Fibroblast of skin of left biceps (primary cell): ENCODE measurements at places on chromosomes 12 and 14.

DNA sequence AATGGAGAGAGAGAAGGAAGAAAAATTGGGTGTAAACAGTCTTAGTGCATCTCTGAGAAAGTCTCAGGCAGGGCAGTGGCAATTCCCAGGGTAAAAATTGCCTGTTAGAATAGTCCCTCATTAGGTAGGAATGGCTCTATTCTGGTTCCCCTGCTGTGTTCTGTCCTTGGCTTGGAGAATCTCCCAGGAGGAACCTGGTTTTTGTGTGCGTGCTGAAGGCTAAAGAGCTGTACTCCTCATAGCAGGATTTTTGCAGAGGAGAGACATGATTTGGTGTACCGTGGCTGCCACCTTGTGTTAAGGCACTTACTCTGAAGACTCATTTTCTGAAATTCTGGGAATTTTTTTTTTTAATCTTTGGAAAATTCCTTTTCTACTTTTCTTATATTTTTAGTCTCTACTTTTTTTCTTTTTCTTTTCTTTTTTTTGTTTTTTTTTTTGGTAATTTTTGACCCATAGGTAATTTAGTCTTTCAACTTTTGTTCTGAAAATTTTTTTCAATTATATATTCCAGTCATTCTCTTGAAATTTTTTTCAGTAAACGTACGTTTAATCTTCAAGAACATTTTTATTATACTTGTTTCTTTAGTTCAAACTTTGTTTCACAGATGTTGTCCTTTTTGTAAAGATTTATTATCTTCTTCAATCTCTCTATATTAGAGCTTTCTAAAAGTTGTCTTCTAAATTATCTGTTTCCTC is 63.8 kb downstream of the FBXO33 start:
- DNase-seq: peak; percentile 39

DNA sequence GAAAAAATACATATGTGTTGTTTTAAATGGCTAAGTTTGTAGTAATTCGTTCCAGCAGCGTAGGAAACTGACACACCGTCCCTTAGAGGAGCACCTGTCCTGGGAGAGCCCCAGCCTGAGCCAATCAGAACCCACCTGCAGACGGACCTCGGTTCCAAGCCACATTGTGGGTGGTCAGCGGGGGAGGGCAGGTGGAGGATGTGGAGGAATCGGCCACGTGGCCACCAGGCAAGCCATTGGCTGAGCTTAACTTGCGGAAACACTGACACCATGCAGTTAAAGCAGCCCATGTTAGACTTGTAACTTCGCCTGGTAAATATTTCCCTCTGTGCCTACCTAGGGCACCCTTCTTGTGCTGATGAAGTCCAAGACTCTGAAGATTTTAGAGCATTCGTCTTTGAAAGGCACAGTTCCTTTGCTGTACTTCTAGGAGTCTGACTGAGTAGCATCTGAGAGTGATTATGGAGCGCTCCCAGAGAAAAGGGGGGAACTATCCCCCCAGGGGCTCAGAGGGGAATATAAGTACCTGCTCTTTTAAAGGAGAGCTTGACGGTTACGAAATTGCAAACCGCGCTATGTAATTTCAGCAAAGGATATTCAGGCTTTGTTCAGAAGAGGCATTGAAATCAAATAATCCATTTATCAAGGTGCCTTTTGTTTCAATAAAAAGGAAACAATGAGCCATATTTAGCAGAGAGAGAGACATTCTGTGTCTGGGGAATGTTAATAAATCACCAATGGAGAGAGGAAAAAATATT is 135.7 kb downstream of the TMEM132C start:
- no peak for DNase-seq

DNA sequence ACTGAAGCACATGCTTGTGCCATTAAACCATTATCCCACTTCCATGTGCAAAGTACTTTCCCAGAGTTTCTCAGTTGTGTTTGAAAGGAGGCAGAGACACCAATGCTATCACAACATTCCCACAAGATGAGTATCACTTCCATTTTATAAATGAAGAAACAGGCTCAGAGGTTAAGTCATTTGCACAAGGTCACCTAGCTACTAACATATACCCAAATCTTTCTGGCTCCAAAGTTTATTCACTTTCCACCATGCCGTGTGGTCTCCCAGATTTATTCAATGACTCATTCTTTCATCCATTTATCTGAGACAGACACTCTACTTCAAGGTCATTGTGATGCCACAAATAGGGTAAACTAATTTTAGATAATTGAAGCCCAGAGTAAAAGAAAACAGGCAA is 9.4 kb downstream of the ART4 start:
- no peak for DNase-seq

- DNase-seq: no peak
These were observed 6.8 kb upstream of the RASAL1 start for GRCh38 chr12:113142173-113142885.

DNA sequence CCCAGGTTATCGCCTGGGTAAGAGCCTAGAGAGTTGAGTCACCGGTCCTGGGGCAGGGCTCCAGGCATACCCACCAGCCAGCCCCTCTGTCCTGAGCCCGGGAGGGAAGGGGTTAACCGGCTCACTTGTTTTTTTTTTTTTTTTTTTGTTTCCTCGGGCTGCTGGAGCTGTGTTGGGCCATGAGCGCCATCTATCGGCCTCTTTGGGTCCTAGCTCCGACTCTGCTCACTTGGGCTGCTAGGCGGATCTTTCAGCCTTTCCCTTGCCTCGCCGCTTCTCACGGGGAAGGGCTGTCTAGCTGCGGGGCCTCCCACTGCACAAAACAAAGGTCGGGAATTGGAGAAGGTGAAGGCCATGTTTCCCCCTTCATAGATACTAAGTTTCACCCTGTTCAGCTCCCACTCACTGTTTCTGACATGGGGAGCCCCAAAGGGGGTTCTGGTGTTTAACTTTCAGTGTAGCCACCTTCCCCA is 2.8 kb upstream of the SMUG1 start:
- DNase-seq: peak; percentile 58

GRCh38 chr14:96705422-96706092 is 91.6 kb upstream of the VRK1 start:
- no peak for DNase-seq

- no peak for DNase-seq
These were observed 444.2 kb downstream of the SNAPC1 start for GRCh38 chr14:62206456-62206855.

GRCh38 chr14:54889919-54890318 is 12.7 kb downstream of the GCH1 start:
- DNase-seq: no peak

GRCh38 chr12:107761502-107761904 is 566 bp upstream of the PRDM4 start:
- DNase-seq: no peak

DNA sequence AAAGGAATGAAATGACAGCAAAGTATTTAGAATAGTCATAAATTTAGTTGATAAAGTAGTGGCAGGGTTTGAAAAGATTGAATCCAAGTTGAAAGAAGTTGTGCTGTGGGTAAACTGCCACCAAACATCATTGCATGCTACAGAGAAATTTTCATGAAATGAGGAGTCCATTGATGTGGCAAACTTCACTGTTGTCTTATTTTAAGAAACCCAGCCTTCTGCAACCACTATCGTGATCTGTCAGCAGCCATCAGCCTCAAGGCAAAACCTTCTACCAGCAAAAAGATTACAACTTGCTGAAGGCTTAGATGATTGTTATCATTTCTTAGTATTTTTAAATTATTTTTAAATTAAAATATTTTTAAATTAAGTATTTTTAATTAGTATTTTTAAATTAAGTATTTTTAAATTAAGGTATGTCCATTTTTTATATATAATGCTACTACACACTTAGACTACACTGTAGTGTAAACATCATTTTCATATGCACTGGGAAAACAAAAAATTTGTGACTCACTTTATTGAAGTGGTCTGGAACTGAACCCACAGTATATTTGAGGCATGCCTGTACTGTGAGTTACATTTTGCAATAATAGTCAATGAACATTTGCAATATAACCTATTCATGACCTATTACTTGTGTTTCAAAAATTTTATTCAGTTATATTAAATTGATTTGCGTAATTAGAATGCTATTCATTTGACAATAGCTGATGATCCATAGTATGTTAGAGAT is 67.2 kb upstream of the SYT1 start:
- DNase-seq: no peak
